ENCODE measurements at places on chromosomes 4 and X.
A peak's percentile ranks its signal among the peaks of the same experiment; 100 is the strongest.

- DNase-seq = no peak
These were observed 56.5 kb downstream of the GAB1 start for GRCh38 chr4:143393195-143393594.

DNA sequence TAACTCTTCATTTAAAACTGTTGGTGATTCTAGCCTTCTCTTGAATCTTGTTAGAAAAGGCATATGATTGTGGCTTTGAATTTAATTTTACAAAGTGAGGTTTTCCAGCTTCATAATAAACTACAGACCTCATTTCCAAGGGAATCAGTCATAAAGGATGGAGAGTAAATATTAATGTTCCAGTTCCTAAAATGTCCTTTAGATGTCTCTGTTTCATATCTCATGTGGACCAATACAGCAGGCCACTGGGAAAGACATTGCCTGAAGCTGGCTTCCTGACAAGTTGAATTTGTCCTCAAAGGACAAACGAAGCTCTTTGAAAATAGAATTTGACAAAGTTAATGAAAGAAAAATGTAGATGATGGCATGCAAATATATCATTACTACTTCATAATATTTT lies 125.4 kb downstream of the ZNF330 start:
- no peak for DNase-seq

GRCh38 chr4:115219862-115220261 lies 106.4 kb upstream of the NDST4 start:
- DNase-seq = no peak

- DNase-seq = no peak
These were observed 222.7 kb upstream of the HAND2 start for GRCh38 chr4:173752610-173753230.

DNA sequence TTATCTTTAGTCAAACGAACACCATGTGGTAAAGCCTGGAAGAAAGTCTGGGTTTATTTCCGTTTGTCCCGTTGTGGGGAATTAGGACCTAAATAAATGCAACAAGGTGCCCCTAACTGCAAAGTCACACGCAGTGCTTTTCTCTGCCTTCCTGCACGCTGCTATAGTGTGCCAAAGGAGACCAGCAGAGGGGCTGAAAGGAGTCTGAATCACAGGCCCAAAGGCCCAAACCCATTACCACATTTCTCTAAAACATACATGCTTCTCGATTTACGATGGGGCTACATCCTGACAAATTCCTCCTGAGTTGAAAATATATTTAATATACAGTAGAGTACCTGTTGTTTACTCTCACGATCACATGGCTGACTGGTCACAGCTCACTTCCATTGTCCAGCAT lies 4.5 kb downstream of the VEGFC start:
- DNase-seq = no peak

- no peak for DNase-seq
These were observed 67.6 kb upstream of the GUCY1A1 start for GRCh38 chr4:155599085-155599484.

GRCh38 chr4:95114521-95114920 lies 356.8 kb downstream of the BMPR1B start:
- DNase-seq = no peak

DNA sequence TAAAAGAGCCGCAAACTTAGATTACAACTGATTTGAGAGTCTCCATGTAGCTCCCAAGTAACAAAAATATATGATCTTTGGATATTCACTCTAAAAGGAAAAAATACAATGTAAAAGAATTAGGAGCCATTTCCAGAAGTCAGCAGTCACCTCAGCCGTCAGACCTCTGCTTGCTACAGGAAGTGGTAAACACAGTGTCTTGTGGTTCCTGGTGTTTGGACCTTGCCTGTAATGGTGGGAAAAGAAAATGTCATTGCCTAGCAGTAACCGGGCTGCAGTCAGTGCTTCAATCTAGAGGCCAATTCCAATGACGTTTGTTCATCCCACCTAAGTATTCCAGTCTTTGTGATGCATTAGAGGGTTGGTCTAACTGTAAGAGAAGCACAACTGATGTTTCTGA lies 28.9 kb upstream of the SMIM31 start:
- DNase-seq = no peak

GRCh38 chr4:76762137-76763130 lies 135.5 kb downstream of the SOWAHB start:
- DNase-seq = no peak

- DNase-seq = no peak
These were observed 341.2 kb downstream of the TECRL start for GRCh38 chr4:64068096-64068495.

- no peak for DNase-seq
These were observed 8.1 kb downstream of the P2RY8 start for GRCh38 chrX:1528884-1529203.

GRCh38 chr4:108529102-108529501 lies 91.3 kb upstream of the RPL34 start:
- DNase-seq = no peak

DNA sequence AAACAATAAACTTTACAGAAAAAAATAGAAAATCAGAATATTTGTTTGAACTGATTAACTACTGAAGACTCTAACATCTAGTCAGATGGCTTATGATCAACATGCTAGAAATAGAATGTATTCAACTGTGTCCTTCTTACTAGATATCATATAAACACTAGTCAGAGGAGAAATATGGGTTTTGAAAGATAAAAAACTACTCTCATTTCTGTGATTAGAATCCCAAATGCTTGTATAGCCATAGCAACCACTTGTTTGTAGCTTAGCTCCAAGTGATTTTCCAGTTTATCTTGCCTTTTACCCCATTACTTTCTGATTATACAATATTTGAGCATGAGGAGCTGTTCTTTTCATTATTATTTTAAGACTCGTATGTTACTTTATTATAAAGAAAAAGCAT lies 31.2 kb downstream of the USP38 start:
- DNase-seq = no peak

DNA sequence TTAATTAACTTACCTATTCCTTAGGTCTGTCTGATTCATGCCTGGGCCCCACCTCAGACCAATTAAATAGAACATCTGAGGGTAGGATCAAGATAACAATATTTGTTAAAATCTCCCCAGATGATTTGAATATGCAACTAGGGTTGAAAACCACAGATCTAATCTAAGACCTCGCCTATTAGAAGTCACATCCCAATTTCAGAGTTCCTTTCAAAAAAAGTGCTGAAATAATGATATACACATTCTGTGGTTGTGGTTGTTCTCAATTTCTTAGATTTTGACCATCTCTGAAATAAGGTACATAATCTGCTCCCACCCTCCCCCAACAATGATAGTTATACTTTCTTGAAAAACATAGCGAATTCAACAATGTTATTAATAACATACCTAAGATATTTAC lies 27.7 kb downstream of the NIPAL1 start:
- DNase-seq = no peak

GRCh38 chr4:651884-652642 lies 22.0 kb downstream of the ATP5ME start:
- DNase-seq = no peak

DNA sequence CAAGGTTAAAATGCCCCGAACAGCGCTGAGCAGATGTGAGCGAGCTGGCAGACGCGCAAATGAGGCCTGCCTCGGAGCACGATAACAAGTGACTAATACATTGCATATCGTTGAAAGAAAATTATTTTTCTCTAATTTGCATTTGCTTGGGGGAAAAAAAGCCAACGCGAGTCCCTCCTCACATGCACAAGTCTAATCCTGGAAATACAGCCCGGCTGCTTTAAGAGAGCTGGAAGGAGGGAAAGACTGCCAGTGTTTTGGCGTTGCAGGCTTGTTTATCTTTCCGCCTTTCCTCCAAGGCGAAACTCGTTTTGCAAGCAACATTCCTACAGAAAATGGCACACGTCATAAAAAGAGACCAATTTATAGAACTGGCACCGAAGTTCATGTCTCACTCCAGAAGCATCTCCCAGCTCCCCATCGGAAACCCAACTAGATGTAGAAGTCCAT lies 12.6 kb downstream of the BCOR start:
- no peak for DNase-seq

DNA sequence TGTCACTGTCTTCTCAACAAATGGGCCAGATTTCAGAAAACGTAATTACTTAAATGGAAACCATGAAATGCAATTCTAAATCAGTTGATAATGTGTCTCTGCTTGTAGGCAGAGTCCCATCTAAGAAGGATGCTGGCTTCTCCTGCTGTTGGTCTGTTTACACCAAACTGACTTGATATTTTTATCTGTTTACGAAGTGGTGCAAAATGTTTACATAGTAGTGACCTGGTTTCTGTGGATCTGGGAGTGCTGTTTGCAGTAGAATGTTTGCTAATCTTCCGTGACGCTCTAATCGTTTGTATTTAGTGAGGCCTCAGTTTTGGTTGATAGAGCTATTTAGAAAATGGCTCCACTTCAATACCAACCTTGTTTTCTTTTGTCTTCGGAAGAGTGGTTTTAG lies 213.5 kb downstream of the VEGFC start:
- DNase-seq = no peak

DNA sequence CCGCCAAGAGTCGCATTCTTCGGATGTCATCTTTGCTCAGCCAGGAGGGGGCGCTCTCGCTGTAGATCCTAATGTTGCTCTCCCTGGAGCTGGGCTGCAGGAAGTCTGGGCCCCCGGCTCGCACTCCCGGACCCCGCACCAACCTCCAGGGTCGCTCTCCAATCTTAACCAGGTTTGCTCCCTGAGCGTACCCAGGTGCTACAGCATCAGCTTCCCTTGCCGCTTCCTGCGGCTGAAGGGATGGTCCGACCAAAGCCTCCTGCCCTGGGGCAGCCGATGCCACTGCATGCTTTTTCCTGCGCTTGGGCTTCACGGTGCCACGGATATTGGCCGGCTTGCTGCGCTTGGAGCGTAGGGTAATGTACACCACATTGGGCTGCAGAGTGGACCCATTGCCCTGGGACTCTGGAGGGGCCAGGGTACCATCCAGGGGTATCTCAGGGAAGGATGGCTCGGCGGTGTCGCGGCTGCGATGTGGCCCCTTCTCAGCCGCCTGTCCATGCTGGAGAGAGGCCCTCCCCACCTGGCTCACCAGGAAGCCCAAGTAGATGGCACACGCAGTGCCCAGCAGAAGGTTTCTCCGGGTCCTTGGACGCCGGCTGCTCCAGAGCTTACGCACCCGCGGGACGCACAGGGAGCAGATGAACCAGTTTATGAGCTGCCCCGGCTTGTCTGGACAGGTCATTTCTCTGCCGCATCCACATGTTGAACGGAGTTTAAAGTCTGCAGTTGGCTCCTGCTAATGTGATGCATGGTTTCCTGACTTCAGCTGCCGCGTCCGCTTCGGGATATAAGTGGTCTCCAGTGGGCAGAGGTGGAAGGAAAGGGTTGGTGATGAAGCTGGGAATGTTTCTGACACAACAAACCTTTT lies 1.9 kb downstream of the GASK1B start:
- DNase-seq = no peak

GRCh38 chrX:126982158-126982557 lies 162.6 kb downstream of the PRR32 start:
- DNase-seq = no peak

GRCh38 chrX:115226929-115227328 lies 7.0 kb downstream of the LRCH2 start:
- no peak for DNase-seq

DNA sequence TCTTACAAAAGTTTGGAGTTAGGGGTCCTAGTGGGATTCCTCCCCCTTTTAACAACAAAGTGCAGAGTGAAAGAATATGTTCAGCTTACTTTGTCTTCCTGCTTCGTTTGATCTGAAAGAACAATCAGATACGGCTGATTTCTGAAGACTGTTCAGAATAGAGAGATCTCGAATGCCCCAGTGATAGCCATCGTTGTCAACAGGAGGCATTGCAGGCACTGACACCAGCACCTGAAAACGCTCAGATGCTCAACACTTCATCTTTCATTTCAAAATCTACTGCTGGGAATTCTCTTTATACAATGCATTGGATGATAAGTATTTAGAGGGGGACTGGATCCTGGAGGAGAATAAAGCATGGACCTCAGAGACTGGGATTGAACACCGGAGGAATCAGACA lies 186.3 kb upstream of the TENM3 start:
- no peak for DNase-seq

DNA sequence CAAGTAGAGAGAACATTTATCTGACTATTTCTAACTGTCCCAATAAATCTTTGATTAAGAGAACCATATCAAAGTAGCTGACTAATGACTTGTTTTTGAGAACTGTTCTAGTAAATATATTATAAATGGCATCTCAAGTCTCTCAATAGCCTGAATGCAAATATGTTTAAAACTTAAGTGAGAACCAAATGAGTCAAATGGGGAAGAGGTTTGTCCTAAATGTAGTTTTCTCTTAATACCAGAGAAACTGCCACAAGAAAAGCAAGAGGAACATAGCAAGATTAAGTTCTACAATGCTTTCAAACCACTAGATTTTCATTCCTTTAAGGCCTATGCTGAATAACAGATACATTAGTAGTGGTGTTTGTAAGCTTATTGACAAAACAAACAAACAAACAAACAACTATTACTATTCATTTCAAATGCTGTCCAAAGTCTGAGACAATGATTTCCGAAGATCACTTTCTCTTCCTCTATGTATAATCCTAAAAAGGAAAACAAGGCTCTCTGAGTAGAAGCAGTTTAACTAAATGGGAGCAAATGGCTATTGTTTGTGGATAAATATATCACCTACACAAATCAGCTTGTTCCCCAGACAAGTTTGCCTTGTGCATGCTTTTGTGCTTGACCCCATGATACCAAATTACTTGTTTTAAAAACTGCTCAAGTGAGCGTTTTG lies 408.4 kb upstream of the EMCN start:
- no peak for DNase-seq

DNA sequence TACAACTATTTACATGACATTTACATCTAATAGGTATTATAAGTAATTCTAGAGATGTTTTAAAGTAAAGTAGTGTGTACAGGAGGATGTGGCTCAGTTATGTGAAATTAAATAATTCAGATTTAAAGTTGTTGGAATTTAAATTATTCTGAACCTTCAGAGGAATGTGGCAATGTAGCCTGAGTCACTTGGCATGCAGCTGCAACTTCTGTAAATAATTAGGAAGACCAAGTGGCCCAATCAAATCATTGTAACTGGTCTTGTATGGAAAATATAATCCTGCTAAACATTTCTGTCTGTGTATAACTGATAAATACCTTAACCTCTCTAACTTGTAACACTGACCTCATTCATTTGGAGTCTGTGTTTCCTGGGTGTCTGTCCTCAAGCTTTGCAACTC lies 828.9 kb downstream of the GLUD2 start:
- no peak for DNase-seq

DNA sequence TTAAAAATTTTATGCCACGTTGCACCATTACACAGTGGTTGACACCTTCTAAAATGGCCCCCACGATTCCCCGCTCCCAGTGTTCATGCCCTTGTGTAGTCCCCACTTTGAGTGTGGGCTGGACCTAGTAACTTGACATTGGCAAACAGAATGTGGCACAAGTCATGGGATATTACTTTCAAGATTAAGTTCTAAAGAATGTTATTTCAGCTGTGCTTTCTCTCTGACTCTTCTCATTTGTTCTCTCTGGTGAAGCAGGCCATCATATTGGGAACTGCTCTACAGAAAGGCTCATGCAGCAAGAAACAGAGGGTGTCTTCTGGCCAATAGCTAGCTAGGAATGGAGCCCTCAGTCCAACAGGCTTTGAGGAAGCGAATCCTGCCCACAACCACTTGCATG lies 67.1 kb downstream of the ATXN3L start:
- no peak for DNase-seq

GRCh38 chrX:15790769-15791290 lies 546 bp downstream of the ZRSR2 start:
- no peak for DNase-seq

- DNase-seq = peak; percentile 3
These were observed 675 bp downstream of the PRIMPOL start for GRCh38 chr4:184649971-184650855.

All from activated gamma-delta T cell treated with anti-CD3 and anti-CD28 coated beads, Interleukin-2, amount 50 U/mL, for 16 hours (primary cell).